B cell (primary cell): ENCODE measurements at places on chromosomes 16 and 17.

DNA sequence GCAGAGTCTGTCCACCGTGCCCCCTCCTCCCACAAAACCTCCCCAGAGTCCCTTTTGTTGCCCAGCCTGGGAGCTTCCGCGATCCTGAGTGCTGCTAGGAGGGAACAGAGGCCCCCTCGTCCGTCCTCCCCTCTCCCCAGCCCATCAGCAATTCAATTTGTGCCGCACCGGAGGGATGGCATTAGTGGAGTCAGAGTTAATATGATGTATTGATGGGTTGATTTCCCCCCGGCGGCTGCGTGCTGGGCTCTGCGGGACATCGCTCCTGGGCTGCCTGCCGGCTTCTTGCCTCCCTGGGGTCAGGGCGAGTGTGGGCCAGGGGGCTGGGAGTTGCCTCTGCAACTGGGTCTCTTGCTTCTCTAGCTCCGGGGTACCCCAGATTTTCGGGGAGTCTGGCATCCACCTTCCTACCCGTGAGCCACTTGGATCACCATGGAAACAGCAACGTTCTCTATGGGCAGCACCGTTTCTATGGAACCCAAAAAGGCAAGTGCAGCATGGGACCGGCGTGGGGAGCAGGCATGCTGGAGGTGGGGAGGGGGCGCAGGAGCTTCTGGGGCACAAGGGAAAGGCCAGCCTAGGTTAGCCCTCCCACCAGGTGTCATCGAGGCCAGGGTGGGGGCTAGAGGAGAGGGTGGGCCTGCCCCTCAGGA is 42.9 kb downstream of the BAHCC1 start:
- no peak for DNase-seq

GRCh38 chr16:16001596-16002255 is 52.3 kb downstream of the ABCC1 start:
- DNase-seq: no peak

DNA sequence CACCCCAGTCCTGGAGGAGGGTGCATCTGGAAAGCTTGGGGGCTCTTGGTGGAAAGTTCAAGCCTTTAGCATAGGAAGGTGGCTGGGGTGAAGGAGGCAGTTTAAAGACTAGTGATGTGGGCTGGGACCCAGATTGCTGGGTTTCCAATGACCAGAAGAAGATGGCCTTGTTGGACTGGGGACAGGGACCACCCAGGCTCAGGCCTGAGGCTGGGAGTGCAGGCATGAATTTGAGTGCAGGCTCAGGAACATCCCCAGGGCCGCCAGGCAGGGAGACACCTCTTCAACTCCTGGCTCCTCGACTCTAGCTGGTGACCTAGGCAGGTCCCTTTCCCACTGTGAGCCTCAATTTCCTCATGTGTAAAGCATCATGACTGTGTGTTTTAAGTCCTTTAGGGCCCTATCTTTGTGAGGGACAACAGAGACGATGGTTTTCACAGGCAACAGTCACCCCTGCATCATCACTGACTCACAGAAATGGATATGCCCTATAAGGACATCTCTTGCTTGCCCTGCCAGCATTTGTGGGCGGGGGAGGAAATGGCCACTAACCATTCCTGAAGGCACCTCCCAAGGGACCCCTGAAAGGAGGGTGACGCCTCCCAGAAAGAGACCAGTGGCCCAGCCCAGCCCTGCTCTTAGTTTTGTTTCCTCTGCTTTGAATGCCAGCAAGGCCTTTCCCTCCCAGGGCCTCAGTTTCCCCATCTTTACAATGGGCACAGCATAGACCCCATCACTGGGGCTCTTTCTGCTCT is 11.1 kb downstream of the NLRC5 start:
- peak; percentile 41 for DNase-seq

- no peak for DNase-seq
Measured at GRCh38 chr17:78933025-78933958, 8.1 kb upstream of the TIMP2 start.

GRCh38 chr17:49486012-49486641 is 9.0 kb upstream of the NGFR start:
- DNase-seq: no peak

DNA sequence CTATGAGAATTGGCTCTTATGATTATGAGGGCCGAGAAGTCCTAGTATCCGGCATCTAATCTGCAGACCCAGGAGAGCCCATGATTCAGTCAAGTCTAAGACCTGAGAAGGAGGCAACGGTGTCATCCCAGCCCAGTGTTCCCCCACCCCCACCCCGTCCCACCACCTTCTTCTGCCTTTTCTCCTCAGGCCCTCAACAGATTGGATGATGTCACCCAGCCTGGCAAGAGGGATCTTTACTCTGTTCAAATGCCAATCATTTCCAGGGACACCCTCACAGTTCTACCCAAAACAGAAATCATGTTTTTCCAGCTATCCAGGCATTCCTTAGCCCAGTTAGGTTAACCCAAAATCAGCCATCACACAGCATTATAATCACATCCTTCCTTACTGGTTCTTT is 10.0 kb upstream of the GAA start:
- no peak for DNase-seq
